NCI-H1105 treated with DMSO at 0.1 percent for 48 hours (cell line): ENCODE measurements at places on chromosomes 2 and 18.

- no peak for DNase-seq
Measured at GRCh38 chr2:153935511-153935910, 63.8 kb downstream of the GALNT13 start.

DNA sequence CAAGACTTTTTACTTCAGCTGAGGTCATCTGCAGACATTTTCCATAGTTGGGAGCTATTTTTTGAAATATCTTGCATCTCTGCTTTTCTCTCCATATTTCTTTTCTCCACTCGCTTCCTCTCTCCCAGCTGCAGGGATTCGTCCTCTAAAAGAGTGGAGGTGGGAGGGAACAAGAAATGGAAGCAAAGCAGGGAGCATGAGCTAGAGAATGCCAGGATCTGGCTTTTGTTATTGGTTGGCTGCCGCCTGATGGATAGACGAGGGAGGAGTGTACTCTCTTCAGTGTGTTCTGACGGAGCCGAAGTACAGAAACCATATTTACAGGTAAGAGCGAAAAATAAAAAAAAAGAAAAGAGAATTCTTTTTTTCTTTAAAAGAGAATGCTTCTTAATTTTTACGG, at the start of gene CSRNP3:
TSS of gene CSRNP3 (plus strand) at position 282 of the 400 bp plus-strand sequence. CDS start 125,368 bp downstream, outside the sequence.
- DNase-seq = peak; percentile 69

GRCh38 chr18:38074298-38074876, 508.8 kb upstream of the CELF4 start:
- DNase-seq = no peak

GRCh38 chr2:36480028-36480427, 117.9 kb downstream of the FEZ2 start:
- no peak for DNase-seq

- DNase-seq = no peak
Measured at GRCh38 chr18:73038336-73038735, 170.5 kb upstream of the NETO1 start.

DNA sequence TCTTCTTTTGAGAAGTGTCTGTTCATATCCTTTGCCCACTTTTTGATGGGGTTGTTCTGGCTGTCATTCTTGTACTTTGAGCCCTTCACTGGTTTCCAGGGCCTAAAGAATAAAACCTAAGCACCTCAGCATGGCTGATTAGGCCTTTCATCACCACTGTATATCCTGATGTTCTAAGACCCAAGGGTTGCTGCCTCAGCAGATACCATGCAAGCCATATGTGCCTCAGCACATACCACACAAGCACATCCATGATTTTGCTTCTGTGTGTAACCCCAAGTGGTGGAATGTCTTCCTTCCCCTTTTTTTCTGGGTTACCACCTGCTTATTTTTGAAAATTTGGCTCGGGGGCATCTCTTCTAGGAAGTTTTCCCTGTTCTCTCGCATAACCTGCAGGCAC, 11.4 kb downstream of the RBKS start:
- no peak for DNase-seq
